ENCODE measurements at places on chromosomes 5 and 9.

GRCh38 chr9:121725008-121725775, 73.8 kb downstream of the DAB2IP start:
- no peak for DNase-seq

DNA sequence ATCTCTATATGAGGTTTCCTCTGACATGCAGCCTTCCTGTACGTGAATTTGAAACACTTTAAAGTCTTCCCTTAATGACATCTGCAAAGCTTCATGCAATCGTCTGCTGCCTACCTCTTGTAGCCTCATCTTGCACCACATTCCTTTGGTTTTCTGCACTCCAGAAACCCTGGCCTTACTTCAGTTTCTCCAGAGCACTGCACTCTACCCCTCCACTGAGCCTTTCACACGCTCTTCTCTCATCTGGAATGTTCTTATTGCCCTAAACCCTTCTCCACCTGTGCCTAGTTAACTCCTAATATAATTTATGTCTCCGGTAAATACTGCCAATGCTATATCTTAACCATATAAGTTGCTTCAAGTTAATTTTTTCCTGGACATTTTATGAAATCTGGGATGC, 168.8 kb upstream of the SLC27A6 start:
- DNase-seq, result no peak

- no peak for DNase-seq
Measured at GRCh38 chr5:153256-153655, 38.0 kb upstream of the LRRC14B start.

- DNase-seq, result peak; percentile 6
Measured at GRCh38 chr5:128426090-128426534, 111.9 kb downstream of the FBN2 start.

All from GM13977 (cell line).